ENCODE measurements at places on chromosomes 7 and 10.

- DNase-seq, result no peak
These were observed 102.3 kb downstream of the CCDC7 start for GRCh38 chr10:32548208-32548607.

GRCh38 chr10:45282061-45282460 lies 33.3 kb downstream of the OR13A1 start:
- DNase-seq, result no peak

- DNase-seq, result no peak
These were observed 85.8 kb downstream of the PRPF18 start for GRCh38 chr10:13672548-13672947.

DNA sequence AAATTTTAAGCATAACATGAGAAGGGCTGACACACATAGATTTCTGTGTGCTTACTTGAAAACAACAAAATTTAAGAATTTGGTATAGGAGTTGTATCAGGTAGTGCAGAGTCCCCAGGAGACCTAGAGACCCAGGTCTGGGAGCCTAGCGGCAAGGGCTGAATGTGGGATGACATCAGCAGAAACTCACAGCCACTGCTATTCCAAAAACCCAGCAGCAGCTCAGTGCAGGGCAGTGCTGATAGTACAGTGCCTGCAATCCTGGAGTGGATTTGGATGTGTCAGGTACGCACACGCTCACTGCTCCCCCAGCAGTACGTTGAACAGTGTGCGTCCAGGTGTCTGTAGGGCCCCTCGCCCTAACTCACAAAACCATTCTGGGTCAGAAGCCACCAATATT lies 87.1 kb downstream of the EGFR start:
- no peak for DNase-seq

GRCh38 chr7:158602041-158602440 lies 14.4 kb upstream of the PTPRN2 start:
- no peak for DNase-seq

DNA sequence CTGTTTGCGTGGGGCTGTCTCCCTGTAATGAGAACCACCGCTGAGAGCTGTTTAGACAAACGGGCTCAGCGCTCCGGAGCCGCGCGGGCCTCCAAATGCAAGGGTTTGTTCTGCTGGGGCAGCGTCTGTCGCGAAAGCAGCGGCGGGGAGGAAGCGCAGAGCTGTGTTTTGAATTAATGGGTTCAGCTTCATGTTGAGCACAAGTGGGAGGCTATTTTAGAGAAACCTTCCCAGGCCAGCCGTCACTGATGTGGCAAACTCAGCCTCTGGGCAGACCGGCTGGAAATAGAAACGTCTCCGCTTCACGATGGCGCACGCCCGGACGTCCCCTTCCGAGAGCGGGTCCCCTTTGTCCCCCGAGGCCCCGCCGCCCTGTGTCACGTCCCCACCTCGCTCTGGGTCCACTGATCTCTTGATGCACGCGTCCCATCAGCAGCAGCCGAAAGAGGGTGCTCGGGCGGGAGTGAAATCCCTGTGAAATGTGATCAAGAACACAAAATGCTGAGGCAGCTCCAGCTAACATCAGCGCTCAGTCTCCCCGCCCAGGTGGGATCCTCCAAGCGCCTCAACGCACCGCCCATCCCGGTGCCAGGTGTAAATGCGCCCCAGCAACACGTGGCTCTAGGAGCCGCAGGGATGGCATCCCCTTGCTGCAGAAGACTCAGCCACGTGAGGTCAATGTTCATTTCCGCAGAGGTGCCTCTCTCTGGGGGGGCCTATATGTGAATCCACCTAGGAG lies 44.9 kb downstream of the BAMBI start:
- no peak for DNase-seq

GRCh38 chr7:141956084-141956483 lies 9.3 kb upstream of the CLEC5A start:
- no peak for DNase-seq

- DNase-seq, result no peak
These were observed 57.0 kb downstream of the HIPK2 start for GRCh38 chr7:139720705-139721231.

- no peak for DNase-seq
These were observed 517.4 kb downstream of the PARD3 start for GRCh38 chr10:34297541-34298345.

DNA sequence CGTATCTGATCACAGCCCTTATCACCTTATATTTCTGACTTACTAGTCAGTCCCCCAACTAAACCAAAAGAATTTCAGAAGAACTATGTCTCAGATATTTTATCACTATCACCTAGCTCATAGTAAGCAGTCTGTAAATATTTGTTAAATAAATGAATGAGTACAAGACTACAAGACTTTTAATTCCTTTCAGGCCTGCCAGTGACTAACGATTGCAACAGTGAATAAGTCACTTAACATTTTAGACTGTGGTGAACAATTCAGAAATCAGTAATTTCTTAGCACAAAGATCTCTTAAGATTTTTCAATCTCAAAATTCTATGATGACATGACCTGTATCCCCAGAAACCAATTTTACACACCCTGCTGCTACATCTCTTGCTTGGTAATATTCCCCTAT lies 162.2 kb downstream of the IMMP2L start:
- DNase-seq, result no peak

DNA sequence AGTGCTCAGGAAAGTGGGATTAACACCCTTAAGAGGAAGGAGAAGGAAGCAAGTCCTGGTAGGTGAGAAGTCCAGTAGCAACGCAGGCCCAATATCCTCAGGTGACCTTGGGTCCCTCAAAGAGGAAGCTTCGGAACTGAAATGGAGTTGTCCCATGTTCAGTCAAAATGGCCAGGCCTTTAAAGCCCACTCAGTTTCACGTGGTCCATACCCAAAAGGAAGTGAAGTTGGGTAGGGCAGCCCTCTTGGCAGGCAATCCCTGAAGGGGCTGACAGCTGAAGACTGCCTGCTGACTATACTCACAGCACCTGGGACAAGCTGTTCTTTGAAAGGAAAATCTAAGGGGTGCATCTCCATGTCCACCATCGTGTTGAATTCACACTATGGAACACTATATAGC lies 3.0 kb downstream of the GSAP start:
- no peak for DNase-seq

- no peak for DNase-seq
These were observed 253.7 kb upstream of the SORCS1 start for GRCh38 chr10:107418085-107418806.
